IPS DF 6.9 (cell line): ENCODE measurements at places on chromosomes 16 and 17.

- no peak overlapping the region for H3K4me3 ChIP-seq
- no peaks in the 10 kb centered on the region for H3K27me3 ChIP-seq
- H3K4me1 ChIP-seq, result no peaks in the 10 kb centered on the region
- no peaks in the 10 kb centered on the region for H3K36me3 ChIP-seq
- no peak for DNase-seq
- H3K27ac ChIP-seq, result no peak overlapping the region
These were observed 238.1 kb downstream of the MAF start for GRCh38 chr16:79362300-79362970.

DNA sequence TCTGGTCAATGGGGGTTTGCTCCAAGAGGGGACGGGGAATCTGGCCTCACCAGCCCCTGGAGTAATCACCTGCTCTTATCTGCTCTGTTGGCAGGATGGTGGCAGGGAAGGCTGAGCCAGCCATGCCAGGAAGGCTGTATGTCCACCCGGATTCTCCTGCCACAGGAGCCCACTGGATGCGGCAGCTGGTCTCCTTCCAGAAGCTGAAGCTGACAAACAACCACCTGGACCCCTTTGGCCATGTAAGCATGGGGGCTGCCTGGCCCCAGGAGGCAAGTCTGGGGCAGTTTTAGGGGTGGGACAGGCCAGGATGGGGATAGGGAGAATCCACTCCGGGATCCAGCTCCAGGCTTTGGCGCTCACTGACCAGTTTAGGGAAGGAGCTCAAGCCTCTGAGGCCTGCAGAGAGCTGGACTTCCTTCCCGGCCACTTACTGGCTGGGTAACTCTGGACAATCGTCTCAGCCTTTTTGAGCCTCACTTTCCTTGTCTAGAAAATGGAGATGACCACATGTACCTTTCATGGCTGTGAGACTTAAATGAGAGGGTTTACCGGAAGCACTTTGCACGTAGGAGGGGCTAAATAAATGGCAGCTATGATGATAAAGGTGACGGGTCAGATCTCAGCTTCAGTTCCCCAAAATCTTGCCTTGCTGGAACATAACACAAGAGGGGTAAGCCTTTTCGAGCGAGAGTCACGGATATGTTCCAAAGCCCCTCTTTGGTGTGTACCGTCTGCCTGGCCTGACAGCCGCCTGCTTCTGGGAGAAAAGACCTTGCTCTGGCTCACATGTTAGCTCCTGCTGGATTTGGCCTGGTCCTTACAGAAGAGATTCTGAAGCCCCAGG, 15.4 kb downstream of the TBX4 start:
- peaks cover 8% of the 10 kb centered on the region; the same call in 1 of the 2 replicates for H3K4me1 ChIP-seq
- H3K27me3 ChIP-seq, result peaks cover 34% of the 10 kb centered on the region
- no peak overlapping the region for H3K4me3 ChIP-seq
- no peaks in the 10 kb centered on the region for H3K36me3 ChIP-seq
- H3K27ac ChIP-seq, result no peak overlapping the region
- no peak for DNase-seq

DNA sequence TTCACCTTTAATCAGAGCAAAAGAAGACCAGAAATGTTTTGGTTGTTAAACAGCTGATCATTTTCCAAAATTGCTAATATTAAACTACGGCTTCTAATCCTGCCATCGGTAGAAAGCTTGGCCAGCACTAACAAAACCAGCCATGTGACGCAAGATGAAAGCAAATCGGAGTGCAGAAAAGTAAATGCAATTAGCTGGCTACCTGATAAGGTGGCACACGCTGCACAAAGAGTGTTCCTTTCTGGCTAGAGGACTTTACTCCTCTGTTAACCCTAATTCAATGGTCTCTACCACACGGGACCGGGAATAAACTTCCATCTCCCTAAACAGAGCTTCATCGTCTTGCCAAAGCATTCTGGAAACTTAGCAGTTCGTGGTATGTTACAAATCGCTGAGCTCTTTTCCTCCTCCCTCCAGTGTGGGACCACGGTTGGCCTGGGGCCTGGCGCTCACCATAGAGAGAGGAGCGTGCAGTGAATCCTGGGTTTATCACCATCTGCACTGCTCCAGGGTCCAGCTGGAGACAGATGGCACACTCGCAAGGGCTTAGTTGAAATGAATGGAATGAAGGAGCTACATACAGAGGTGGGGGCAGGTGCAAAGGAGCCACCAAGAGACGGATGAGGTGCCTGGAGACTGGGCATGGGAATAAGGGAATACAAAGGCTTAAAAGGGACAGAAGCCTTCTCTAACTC, 10.1 kb upstream of the COG1 start:
- H3K4me3 ChIP-seq, result no peak overlapping the region
- no peaks in the 10 kb centered on the region for H3K36me3 ChIP-seq
- no peak overlapping the region for H3K27ac ChIP-seq
- no peak for DNase-seq

DNA sequence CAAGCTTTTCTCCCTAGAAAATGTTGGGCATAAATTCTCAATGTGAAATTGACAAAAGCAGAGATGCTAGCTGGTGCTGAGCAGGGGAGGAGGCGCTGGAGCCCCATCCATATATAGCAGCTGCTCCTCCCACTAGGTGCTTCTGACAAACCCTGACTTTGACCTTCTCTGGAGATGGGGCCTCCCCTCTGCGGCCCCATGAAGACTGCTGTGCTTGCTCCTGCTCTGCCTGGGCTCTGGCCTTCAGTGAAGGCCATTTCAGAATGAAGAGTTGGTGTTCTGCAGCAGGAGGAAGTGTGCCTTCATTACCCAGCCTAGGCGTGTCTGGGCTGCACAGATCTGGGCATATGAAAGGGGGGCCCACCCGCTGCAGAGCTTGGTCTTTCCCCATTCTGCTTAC, 29.7 kb downstream of the ASIC2 start:
- no peaks in the 10 kb centered on the region for H3K36me3 ChIP-seq
- no peaks in the 10 kb centered on the region for H3K27me3 ChIP-seq
- peaks cover 2% of the 10 kb centered on the region; the same call in 1 of the 2 replicates for H3K4me1 ChIP-seq
- no peak for DNase-seq
- H3K27ac ChIP-seq, result no peak overlapping the region

GRCh38 chr16:67459066-67459860, 21.7 kb downstream of the ATP6V0D1 start:
- no peaks in the 10 kb centered on the region for H3K36me3 ChIP-seq
- DNase-seq, result no peak
- no peaks in the 10 kb centered on the region for H3K4me1 ChIP-seq
- H3K27ac ChIP-seq, result no peak overlapping the region

- peaks cover 1% of the 10 kb centered on the region for H3K4me1 ChIP-seq
- H3K36me3 ChIP-seq, result no peaks in the 10 kb centered on the region
- DNase-seq, result no peak
- H3K4me3 ChIP-seq, result no peak overlapping the region
- no peak overlapping the region for H3K27ac ChIP-seq
These were observed 162.0 kb downstream of the SDK2 start for GRCh38 chr17:73482251-73482716.

DNA sequence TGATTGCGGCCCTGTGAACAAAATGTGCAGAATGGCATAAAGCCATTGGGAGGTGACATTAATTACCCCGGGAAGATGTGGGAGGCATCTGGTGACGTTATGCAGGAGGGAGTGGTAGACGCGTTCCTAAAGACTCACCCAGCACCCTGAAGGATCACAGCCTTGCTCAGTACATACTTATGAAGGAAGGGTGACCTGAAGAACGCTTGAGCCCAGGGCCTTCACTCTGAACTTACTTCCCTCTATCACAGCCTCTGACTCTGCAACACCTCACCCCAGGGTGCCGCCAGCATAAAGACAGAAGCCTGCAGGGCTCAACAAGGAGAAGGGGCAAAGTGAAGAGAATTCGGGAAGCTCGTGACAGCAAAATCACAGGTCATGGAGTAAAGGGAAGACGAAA, 9.4 kb downstream of the MFSD6L start:
- no peak for DNase-seq
- no peaks in the 10 kb centered on the region for H3K27me3 ChIP-seq
- no peaks in the 10 kb centered on the region for H3K36me3 ChIP-seq
- H3K4me1 ChIP-seq, result no peaks in the 10 kb centered on the region; the same call in 1 of the 2 replicates
- no peak overlapping the region for H3K27ac ChIP-seq

- H3K27me3 ChIP-seq, result no peaks in the 10 kb centered on the region
- H3K27ac ChIP-seq, result no peak overlapping the region
- no peaks in the 10 kb centered on the region; the same call in 1 of the 2 replicates for H3K4me1 ChIP-seq
These were observed 16.3 kb downstream of the USP31 start for GRCh38 chr16:23132775-23133463.

GRCh38 chr16:62036802-62037135, 531 bp upstream of the CDH8 start:
- H3K27me3 ChIP-seq, result peaks cover 24% of the 10 kb centered on the region
- no peaks in the 10 kb centered on the region for H3K36me3 ChIP-seq

- no peak overlapping the region for H3K27ac ChIP-seq
- no peaks in the 10 kb centered on the region for H3K36me3 ChIP-seq
- H3K27me3 ChIP-seq, result no peaks in the 10 kb centered on the region
- H3K4me1 ChIP-seq, result no peaks in the 10 kb centered on the region
- no peak overlapping the region for H3K4me3 ChIP-seq
- no peak for DNase-seq
These were observed 54.1 kb upstream of the CNEP1R1 start for GRCh38 chr16:49970797-49971431.

GRCh38 chr16:69396187-69397061, 10.6 kb upstream of the TERF2 start:
- no peak overlapping the region for H3K27ac ChIP-seq
- H3K27me3 ChIP-seq, result no peaks in the 10 kb centered on the region

- no peak for DNase-seq
- H3K27me3 ChIP-seq, result no peaks in the 10 kb centered on the region
- H3K4me3 ChIP-seq, result no peak overlapping the region
- H3K36me3 ChIP-seq, result no peaks in the 10 kb centered on the region
- H3K4me1 ChIP-seq, result peaks cover 2% of the 10 kb centered on the region; the same call in 1 of the 2 replicates
These were observed 110.9 kb downstream of the XYLT1 start for GRCh38 chr16:17359788-17360390.

GRCh38 chr17:64442541-64442971, 6.4 kb upstream of the MILR1 start:
- no peaks in the 10 kb centered on the region for H3K4me1 ChIP-seq
- DNase-seq, result no peak
- H3K27ac ChIP-seq, result no peak overlapping the region

GRCh38 chr16:52182840-52183239, 364.1 kb downstream of the TOX3 start:
- no peak overlapping the region for H3K27ac ChIP-seq
- no peaks in the 10 kb centered on the region for H3K4me1 ChIP-seq
- no peak for DNase-seq

- DNase-seq, result no peak
- no peaks in the 10 kb centered on the region for H3K27me3 ChIP-seq
- no peak overlapping the region for H3K27ac ChIP-seq
- no peak overlapping the region for H3K4me3 ChIP-seq
These were observed 30.0 kb upstream of the CCL2 start for GRCh38 chr17:34225046-34225445.

- H3K4me1 ChIP-seq, result no peaks in the 10 kb centered on the region
These were observed 17.7 kb downstream of the SOCS7 start for GRCh38 chr17:38369124-38369886.

- DNase-seq, result no peak
- no peak overlapping the region for H3K27ac ChIP-seq
- no peak overlapping the region for H3K4me3 ChIP-seq
- no peaks in the 10 kb centered on the region for H3K36me3 ChIP-seq
- peaks cover 1% of the 10 kb centered on the region; the same call in 1 of the 2 replicates for H3K4me1 ChIP-seq
- no peaks in the 10 kb centered on the region for H3K27me3 ChIP-seq
These were observed 64.6 kb downstream of the ARHGAP44 start for GRCh38 chr17:12853921-12854320.

- H3K36me3 ChIP-seq, result no peaks in the 10 kb centered on the region
- H3K27me3 ChIP-seq, result no peaks in the 10 kb centered on the region
- peaks cover 3% of the 10 kb centered on the region; the same call in 1 of the 2 replicates for H3K4me1 ChIP-seq
- H3K27ac ChIP-seq, result no peak overlapping the region
- no peak for DNase-seq
These were observed 199.5 kb downstream of the SNX29 start for GRCh38 chr16:12176051-12176450.

DNA sequence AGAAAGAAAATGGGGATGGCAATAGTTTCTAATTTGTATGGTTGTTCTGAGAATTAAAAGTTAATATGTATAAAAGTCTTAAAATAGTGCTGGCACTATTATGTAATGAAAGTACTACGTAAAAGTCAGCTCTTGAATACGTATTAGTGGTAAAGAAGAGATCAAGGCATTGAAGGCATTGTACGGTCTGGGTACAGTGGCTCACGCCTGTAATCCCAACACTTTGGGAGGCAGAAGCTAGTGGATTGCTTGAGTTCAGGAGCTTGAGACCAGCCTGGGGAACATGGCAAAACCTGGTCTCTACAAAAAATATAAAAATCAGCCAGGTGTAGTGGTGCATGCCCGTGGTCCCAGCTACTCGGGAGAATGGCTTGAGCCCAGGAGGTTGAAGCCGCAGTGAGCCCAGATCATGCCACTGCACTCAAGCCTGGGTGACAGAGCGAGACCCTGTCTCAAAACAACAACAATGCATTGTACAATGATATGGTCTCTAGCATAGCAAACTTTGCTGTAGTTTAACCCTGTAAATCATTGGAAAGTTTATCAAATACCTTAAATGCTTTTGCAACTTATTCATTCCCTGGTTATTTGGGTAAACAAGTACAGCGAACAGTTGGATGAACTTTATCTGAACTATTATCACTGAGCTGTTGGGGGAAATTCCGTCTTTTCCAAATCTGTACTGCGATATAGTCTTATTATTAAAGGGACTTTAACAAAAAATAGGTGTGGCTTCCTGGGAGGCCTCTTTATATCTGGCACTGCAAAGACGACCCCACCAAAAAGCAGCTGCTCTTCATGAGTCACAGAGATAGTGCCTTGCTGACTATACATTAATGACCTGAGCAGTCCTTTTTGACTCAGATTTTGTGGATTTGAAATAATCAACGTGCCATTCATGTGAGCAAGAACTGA, 73.6 kb downstream of the GPRC5B start:
- no peaks in the 10 kb centered on the region for H3K27me3 ChIP-seq
- no peaks in the 10 kb centered on the region for H3K36me3 ChIP-seq
- DNase-seq, result no peak
- no peak overlapping the region for H3K27ac ChIP-seq
- no peak overlapping the region for H3K4me3 ChIP-seq
- no peaks in the 10 kb centered on the region for H3K4me1 ChIP-seq

DNA sequence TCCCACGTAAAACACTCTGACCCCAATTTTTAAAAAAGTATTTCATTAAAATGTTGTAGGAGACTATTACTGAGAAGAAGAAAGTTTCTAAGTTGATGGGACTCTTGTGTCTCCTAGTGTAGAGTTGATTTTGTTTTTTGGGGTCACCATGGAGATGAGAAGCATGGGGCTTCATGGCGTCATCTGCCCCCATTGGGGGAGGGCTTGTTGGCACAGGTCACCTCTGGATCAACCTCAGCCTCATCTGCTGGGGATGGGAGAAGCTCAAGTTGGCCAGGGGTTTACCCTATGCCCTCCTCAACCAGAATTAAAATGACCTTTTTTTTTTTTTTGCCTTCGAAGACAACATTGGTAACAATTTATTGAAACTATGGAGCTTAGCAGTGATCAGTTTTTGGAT, 28.3 kb downstream of the MSI2 start:
- H3K4me1 ChIP-seq, result peaks cover 9% of the 10 kb centered on the region
- H3K36me3 ChIP-seq, result no peaks in the 10 kb centered on the region
- H3K27ac ChIP-seq, result no peak overlapping the region
- no peaks in the 10 kb centered on the region for H3K27me3 ChIP-seq
- no peak overlapping the region for H3K4me3 ChIP-seq
- DNase-seq, result no peak

GRCh38 chr16:66740533-66740932, 10.9 kb downstream of the DYNC1LI2 start:
- no peak overlapping the region for H3K4me3 ChIP-seq
- DNase-seq, result no peak
- H3K36me3 ChIP-seq, result peaks cover 16% of the 10 kb centered on the region
- no peaks in the 10 kb centered on the region for H3K4me1 ChIP-seq
- no peaks in the 10 kb centered on the region for H3K27me3 ChIP-seq
- no peak overlapping the region for H3K27ac ChIP-seq

- no peaks in the 10 kb centered on the region for H3K4me1 ChIP-seq
- H3K36me3 ChIP-seq, result no peaks in the 10 kb centered on the region
- no peak overlapping the region for H3K4me3 ChIP-seq
- H3K27ac ChIP-seq, result no peak overlapping the region
These were observed 453.9 kb upstream of the GOT2 start for GRCh38 chr16:59188029-59188428.
